ENCODE measurements at places on chromosomes 1 and 21. TPM values are rescaled to one million over a fixed set of nuclear protein-coding genes. Genes with fewer than 3 reads are reported as not detected.

DNA sequence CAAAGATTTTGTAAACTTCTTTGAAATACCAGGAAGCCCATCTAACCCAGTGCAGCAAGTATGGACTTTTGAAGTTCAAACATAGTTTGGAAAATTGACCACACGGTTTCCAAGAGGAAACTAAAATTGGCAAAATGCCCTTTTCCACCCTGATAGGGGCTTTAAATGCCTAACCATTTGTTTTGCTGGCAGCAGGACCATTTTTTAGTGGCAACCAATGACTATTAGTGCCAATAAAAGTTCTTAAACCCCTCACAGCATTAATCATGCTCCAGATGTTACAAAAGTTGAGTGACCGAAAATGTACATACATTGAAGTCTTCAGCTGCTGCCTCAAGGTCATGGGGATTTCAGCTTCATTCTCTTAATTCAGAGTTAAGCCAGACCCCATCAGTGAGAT lies 46.4 kb upstream of the ENAH start:
- no peaks in the 10 kb centered on the region for H3K27me3 ChIP-seq
- H3K27ac ChIP-seq: peak overlapping the region; percentile 99
- H3K4me1 ChIP-seq: peaks cover 34% of the 10 kb centered on the region
- DNase-seq: no peak
- no peaks in the 10 kb centered on the region for H3K36me3 ChIP-seq

TRIM58 gene
- total RNA-seq: 0.36 TPM

- peak overlapping the region; percentile 41 for H3K4me3 ChIP-seq
- no peaks in the 10 kb centered on the region for H3K27me3 ChIP-seq
- H3K36me3 ChIP-seq: peaks cover 45% of the 10 kb centered on the region
- H3K4me1 ChIP-seq: peaks cover 25% of the 10 kb centered on the region
- H3K27ac ChIP-seq: peak overlapping the region; percentile 87
- no peak for DNase-seq
Observed at GRCh38 chr1:54219688-54220003, 19.7 kb downstream of the MRPL37 start.

DNA sequence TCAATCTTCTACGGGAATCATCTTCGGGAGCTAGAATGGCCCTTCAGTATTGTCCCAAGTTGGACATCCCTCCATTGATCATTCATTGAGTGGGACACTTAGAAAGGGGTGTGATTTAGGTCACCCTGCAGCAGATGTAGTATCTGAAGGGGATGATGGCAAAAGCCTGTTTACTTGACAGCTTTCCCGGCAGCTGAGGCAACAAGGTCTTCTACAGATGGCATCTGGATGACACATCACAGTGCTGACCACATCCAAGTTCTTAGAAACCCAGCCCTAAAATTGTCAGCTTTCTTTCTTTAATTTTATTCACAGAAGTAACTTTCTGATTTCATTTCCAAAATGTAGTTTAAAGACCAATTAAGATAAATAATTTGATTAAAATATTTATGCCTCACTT lies 150.3 kb downstream of the AMY1C start:
- no peaks in the 10 kb centered on the region for H3K27me3 ChIP-seq
- H3K36me3 ChIP-seq: no peaks in the 10 kb centered on the region
- no peak overlapping the region for H3K4me3 ChIP-seq
- DNase-seq: no peak
- H3K4me1 ChIP-seq: no peaks in the 10 kb centered on the region

DNA sequence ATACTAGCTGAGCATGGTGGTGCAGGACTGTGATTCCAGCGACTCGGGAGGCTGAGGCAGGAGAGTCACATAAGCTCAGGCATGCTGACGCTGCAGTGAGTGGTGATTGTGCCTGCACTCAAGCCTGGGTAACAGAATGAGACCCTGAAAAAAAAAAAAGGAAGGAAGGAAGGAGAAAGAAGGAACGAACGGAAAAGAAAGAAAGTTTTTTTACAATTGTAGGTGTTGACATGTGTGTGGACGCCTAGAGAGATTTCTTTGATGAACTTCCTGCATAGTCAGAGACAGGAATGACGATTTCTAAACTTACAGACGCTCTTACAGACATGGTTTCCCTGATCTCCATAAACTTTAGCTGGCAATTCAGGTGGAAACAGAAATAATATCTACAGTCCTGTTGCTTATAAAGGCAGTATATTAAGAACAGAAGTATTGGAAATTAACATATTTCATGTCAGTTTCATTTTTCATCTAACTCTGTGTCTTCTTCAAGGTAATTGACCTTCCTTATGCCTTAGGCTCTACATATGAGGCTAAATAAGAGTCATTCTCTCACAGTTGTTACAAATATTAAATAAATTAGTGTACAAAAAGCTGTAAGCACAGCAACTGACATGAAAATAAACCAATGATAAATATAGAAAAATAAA lies 4.1 kb downstream of the SAMSN1 start:
- H3K4me3 ChIP-seq: no peak overlapping the region
- no peaks in the 10 kb centered on the region for H3K4me1 ChIP-seq
- no peak for DNase-seq
- H3K27ac ChIP-seq: no peak overlapping the region

VSIG8 gene
- total RNA-seq: not detected

GRCh38 chr1:51242546-51242945 lies 6.5 kb downstream of the RNF11 start:
- H3K36me3 ChIP-seq: no peaks in the 10 kb centered on the region
- no peaks in the 10 kb centered on the region for H3K27me3 ChIP-seq
- no peak for DNase-seq
- H3K27ac ChIP-seq: no peak overlapping the region
- H3K4me3 ChIP-seq: no peak overlapping the region
- peaks cover 11% of the 10 kb centered on the region for H3K4me1 ChIP-seq

- no peak overlapping the region for H3K4me3 ChIP-seq
- no peaks in the 10 kb centered on the region for H3K36me3 ChIP-seq
- peak overlapping the region; percentile 57 for H3K27ac ChIP-seq
- H3K27me3 ChIP-seq: peaks cover 3% of the 10 kb centered on the region
- DNase-seq: peak; percentile 94
Observed at GRCh38 chr1:206672844-206673758, 11.6 kb upstream of the MAPKAPK2 start.

GRCh38 chr1:173314656-173315055 lies 107.5 kb upstream of the TNFSF4 start:
- no peaks in the 10 kb centered on the region for H3K36me3 ChIP-seq
- no peak overlapping the region for H3K27ac ChIP-seq
- no peak for DNase-seq
- H3K27me3 ChIP-seq: no peaks in the 10 kb centered on the region
- no peaks in the 10 kb centered on the region for H3K4me1 ChIP-seq

SLC26A9 gene
- not detected for total RNA-seq

OR2AK2 gene
- not detected for total RNA-seq

LAMTOR2 gene
- total RNA-seq: 36.6 TPM

- no peak for DNase-seq
- peaks cover 30% of the 10 kb centered on the region for H3K4me1 ChIP-seq
- H3K27me3 ChIP-seq: no peaks in the 10 kb centered on the region
- no peaks in the 10 kb centered on the region for H3K36me3 ChIP-seq
Observed at GRCh38 chr1:85398391-85399064, 66.4 kb downstream of the DDAH1 start.

DNA sequence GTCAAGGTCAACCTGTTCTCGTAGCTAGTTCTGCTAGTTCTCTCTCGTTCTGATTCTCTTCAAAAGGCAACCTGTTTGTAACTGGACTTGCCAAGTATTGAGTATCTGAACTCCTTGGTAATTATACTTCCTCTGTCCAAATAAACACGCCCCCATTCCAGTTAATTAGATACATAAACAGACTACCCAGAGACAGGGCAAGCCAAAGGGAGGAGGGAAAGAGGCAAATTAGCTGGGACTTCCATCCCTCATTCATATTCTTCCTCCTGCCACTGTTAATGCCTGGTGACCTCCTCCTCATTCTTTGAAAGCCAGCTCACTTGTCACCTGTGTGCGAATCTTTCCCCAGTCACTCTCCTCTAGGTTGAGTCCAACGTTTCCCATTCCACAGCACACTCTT lies 62.9 kb downstream of the LPAR3 start:
- no peak overlapping the region for H3K4me3 ChIP-seq
- peaks cover 12% of the 10 kb centered on the region for H3K4me1 ChIP-seq
- H3K36me3 ChIP-seq: no peaks in the 10 kb centered on the region
- H3K27me3 ChIP-seq: peaks cover 21% of the 10 kb centered on the region
- H3K27ac ChIP-seq: no peak overlapping the region
- DNase-seq: no peak

TCEANC2 gene
- total RNA-seq: 3.2 TPM

GRCh38 chr1:13838236-13838635 lies 138.2 kb downstream of the PRDM2 start:
- no peak overlapping the region for H3K4me3 ChIP-seq
- no peaks in the 10 kb centered on the region for H3K27me3 ChIP-seq
- DNase-seq: no peak
- H3K4me1 ChIP-seq: no peaks in the 10 kb centered on the region
- no peak overlapping the region for H3K27ac ChIP-seq

- H3K27me3 ChIP-seq: peaks cover 31% of the 10 kb centered on the region
- H3K36me3 ChIP-seq: no peaks in the 10 kb centered on the region
- H3K4me1 ChIP-seq: no peaks in the 10 kb centered on the region
- DNase-seq: no peak
- no peak overlapping the region for H3K4me3 ChIP-seq
- no peak overlapping the region for H3K27ac ChIP-seq
Observed at GRCh38 chr1:10735563-10736305, 60.7 kb downstream of the CASZ1 start.

- peak; percentile 82 for DNase-seq
- no peak within 1 kb of the TSS for H3K27ac ChIP-seq
- peaks cover 15% of the 10 kb centered on the region for H3K4me1 ChIP-seq
- H3K27me3 ChIP-seq: peaks cover 26% of the 10 kb centered on the region
Observed at GRCh38 chr1:212699625-212700222, at the start of gene BATF3. BATF3 (minus strand) TSS chr1:212699840; CDS start chr1:212699762, 78 bp downstream.

ACTA1 gene
- total RNA-seq: not detected

GRCh38 chr1:86296305-86297205 lies 99.6 kb downstream of the ODF2L start:
- no peaks in the 10 kb centered on the region for H3K36me3 ChIP-seq
- H3K27me3 ChIP-seq: no peaks in the 10 kb centered on the region
- H3K4me1 ChIP-seq: no peaks in the 10 kb centered on the region
- DNase-seq: peak; percentile 2

DNA sequence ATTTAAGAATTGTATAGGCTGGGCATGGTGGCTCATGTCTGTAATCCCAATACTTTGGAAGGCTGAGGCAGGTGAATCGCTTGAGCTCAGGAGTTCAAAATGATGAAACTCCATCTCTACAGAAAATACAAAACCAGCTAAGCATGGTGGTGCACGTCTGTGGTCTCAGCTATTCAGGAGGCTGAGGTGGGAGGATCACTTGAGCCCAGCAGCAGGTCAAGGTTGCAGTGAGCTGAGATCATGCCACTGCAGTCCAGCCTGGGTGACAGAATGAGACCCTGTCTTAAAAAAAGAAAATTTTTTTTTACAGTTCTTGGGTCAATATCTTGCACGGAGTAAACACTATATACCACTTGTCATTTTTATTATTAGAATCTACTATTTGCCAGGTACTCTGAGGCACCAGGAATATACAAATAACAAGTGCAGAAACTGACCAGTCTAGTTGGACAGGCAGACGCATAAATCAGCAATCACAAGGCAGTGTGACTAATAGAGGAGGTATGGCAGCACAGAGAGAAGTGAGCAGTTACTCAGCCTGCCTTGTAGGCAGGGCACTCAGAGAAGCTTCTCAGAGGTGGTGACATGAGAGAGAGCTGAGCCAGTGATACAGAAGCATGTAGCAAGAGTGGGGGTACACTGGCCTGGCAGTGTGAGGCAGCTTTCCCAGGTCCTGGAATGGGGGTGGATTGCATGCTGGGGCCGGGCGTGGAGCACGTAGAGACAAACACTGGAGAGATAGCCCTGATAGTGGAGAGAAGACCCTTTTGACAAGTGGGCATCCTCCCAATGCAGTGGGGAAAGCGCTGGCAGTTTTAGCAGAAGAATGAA lies 8.0 kb downstream of the PHLDA3 start:
- H3K27me3 ChIP-seq: no peaks in the 10 kb centered on the region
- peak overlapping the region; percentile 98 for H3K27ac ChIP-seq
- H3K4me3 ChIP-seq: peak overlapping the region; percentile 15
- peaks cover 73% of the 10 kb centered on the region for H3K4me1 ChIP-seq
- peaks cover 21% of the 10 kb centered on the region for H3K36me3 ChIP-seq
- peak; percentile 94 for DNase-seq

SPRR1B gene
- total RNA-seq: not detected

SYTL1 gene
- under 0.01 TPM for total RNA-seq

AK4 gene
- total RNA-seq: 18.3 TPM

FGR gene
- total RNA-seq: 0.36 TPM

NUF2 gene
- total RNA-seq: 1.8 TPM

DNA sequence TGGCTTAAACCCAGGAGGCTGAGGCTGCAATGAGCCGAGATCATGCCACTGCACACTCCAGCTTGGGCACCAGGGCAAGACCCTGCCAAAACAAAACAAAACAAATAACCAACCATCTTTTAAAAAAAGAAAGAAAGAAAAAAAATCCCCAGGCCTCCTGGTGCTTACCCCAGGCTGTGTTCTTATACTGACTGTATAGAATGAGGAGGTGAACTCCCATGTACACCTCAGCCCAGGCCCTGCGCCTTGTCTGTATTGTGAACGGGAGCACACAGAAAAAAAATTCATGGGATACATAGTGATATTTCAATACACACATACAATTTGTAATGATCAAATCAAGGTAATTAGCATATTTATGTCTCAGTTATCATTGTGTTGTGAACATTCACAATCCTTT lies 14.1 kb downstream of the RPL5 start:
- DNase-seq: no peak
- H3K4me1 ChIP-seq: no peaks in the 10 kb centered on the region
- H3K4me3 ChIP-seq: no peak overlapping the region
- peaks cover 33% of the 10 kb centered on the region for H3K36me3 ChIP-seq

DNA sequence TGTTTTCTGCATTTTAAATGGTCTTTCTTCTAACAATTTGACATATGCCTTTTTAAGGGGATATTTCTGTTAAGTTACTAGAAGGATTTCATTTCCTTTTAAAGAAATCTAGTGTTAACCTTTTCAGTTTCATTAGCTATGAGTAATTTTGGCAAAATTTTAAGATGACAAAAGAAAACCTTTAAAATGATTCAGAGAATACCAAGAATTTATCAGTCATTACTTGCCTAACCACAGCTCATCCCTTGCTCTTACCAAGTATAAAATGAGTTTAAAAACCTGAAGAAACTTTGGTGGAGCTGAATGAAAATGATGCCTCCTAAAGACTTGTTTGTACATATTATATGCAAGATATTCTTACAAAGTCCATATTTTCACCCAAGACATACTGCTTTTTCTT lies 101.7 kb downstream of the NEK7 start:
- peak overlapping the region; percentile 88 for H3K27ac ChIP-seq
- no peaks in the 10 kb centered on the region for H3K27me3 ChIP-seq
- DNase-seq: peak; percentile 32
- H3K4me3 ChIP-seq: peak overlapping the region; percentile 6

- H3K27me3 ChIP-seq: no peaks in the 10 kb centered on the region
- H3K4me3 ChIP-seq: no peak overlapping the region
- peaks cover 73% of the 10 kb centered on the region for H3K4me1 ChIP-seq
- no peaks in the 10 kb centered on the region for H3K36me3 ChIP-seq
Observed at GRCh38 chr1:162857850-162858249, 3.1 kb downstream of the CCDC190 start.

- H3K27me3 ChIP-seq: no peaks in the 10 kb centered on the region
- peaks cover 9% of the 10 kb centered on the region for H3K4me1 ChIP-seq
- H3K36me3 ChIP-seq: no peaks in the 10 kb centered on the region
- DNase-seq: peak; percentile 55
Observed at GRCh38 chr1:228016653-228017355, 10.0 kb downstream of the WNT3A start.

TCP10L gene
- 0.72 TPM for total RNA-seq

GRCh38 chr1:200918006-200918405 lies 23.3 kb downstream of the INAVA start:
- no peak overlapping the region for H3K27ac ChIP-seq
- H3K4me3 ChIP-seq: no peak overlapping the region
- H3K36me3 ChIP-seq: no peaks in the 10 kb centered on the region
- H3K4me1 ChIP-seq: no peaks in the 10 kb centered on the region

All from osteoblast (primary cell).